ENCODE measurements at places on chromosomes 12 and 14.
A peak's percentile ranks its signal among the peaks of the same experiment; 100 is the strongest.

DNA sequence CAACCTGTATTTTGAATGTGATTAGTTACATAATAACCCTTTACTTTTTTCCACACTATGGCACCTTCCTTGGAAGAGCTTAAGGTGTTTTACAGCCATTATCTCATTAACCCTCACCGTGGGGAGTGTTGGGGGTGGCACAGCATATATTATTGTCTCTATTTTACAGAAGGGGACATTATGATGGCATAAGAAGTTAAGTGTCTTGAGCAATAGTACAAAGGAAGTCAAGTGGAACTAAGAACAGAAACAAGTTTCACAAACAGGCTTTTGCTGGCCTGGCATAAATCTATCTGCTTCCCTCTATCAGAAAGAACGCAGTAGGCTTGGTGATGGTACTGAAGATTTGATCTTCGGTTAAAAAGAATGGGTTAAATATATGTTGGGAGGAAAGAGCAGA is 169.7 kb upstream of the OTX2 start:
- DNase-seq, result no peak

GRCh38 chr12:69648476-69648875 is 37.8 kb upstream of the LRRC10 start:
- DNase-seq, result no peak

GRCh38 chr12:27013611-27014084 is 536 bp downstream of the TM7SF3 start:
- DNase-seq, result no peak

DNA sequence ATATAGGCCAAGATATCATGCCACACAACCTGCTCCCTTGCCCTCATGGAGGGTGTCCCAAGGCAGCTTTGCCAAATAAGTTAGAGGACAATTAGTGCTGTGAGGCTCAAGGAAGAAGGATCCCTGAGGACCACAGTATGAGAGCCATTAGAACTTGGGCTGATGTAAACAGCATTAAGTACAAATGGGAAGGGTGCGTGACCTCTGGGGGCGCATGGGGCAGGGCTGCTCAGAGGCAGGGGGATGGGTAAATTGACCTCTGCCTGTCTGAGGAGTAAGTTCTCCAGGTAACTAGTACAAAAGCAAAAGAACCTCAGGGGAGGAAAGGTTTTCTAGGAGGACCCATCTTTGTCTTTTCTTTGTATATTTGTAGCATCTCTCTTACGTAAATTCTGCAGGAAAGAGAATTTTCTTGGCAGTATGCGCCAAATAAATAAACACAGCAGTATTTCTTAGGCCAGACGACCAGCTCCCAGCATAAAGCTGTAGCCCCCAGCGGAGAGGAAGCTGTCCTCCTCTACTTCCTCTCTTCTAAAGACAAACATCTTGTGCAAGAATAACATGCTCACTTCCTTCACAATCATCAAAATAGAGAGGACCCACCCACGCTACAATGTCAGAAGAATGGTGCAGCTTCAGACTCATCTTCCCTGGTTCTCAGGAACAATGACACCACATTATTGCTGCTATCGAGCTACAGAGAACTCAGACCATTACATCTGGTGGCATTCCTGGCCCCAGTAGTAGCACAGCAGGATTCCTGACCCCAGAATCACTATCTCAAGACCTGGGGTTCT is 16.4 kb upstream of the VWF start:
- no peak for DNase-seq

- DNase-seq, result no peak
Observed at GRCh38 chr14:95026851-95027463, 130.4 kb downstream of the DICER1 start.

GRCh38 chr14:70050136-70050535 is 138.6 kb downstream of the SLC8A3 start:
- DNase-seq, result no peak

GRCh38 chr14:22973217-22974032 is 8.9 kb downstream of the AJUBA start:
- peak; percentile 10 for DNase-seq

DNA sequence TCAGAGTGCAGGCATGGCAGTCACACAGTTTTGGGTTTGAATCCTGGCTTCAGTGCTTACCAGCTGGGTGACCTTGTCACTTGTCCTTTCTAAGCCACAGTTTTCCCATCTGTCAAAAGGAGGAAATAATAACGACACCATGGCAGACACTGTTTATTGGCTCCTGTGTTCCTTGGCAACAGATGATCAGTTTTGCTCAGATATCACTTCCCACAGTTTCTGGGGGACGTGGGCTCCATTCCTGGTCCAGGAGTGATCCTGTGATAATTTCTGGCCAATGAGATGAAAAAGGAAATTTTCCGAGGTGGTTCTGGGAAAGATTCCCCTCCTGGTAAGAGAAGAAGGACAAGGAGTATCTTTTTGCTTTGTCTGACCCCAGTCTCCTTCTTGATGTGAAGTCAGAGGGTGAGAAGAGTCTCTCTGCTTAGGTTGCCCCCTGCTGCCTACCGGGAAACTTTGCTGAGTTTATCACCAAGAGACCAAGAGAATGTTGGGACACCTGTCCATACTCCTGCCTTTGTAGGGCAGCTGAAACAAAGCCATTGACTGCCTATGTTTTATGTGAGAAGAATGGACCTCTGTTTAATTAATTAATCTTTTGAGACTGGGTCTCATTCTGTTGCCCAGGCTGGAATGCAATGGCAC is 178.9 kb upstream of the NRXN3 start:
- DNase-seq, result no peak

DNA sequence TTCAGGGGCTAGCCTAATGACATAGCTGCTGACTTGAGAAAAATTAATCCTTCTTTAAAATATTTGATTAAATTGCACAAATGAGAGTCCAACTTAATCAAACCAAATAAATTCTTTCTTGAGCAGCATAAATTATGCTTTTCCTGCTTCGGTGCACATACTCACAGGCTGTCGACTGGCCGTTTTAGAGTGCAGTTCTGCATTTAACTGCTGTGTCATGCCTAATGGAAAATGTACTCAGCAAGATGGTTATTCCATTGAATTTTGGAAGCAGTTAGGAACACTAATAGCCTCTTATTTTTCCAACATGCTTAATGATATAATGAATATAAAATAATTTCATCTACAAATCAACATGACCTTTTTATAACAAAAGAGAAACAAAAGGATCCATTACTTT is 266.1 kb upstream of the LRIG3 start:
- DNase-seq, result no peak

Data from activated T-helper 1 cell treated with Interleukin-2 at 50 U/mL for 16 hours (primary cell).